ENCODE measurements at places on chromosomes 2 and 18.
A peak's percentile ranks its signal among the peaks of the same experiment; 100 is the strongest.

DNA sequence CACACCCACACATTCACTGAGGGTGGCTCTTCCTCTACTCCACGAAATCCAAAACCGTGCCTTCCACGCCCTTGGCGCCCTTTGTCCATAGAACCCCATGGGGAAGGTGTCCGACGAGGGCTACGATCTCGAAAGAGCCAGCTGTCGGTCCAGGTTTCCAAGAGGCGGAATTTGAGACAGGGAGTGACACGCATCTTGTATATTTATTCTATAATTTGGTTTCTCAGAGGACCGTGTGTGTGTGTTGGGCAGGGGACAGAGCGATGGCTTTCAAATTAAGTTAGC lies 726 bp downstream of the C2orf69 start:
- DNase-seq, result no peak

GRCh38 chr2:101718993-101719571 lies 21.6 kb downstream of the MAP4K4 start:
- DNase-seq, result no peak

GRCh38 chr18:45231617-45232016 lies 383.7 kb upstream of the SLC14A2 start:
- DNase-seq, result no peak

DNA sequence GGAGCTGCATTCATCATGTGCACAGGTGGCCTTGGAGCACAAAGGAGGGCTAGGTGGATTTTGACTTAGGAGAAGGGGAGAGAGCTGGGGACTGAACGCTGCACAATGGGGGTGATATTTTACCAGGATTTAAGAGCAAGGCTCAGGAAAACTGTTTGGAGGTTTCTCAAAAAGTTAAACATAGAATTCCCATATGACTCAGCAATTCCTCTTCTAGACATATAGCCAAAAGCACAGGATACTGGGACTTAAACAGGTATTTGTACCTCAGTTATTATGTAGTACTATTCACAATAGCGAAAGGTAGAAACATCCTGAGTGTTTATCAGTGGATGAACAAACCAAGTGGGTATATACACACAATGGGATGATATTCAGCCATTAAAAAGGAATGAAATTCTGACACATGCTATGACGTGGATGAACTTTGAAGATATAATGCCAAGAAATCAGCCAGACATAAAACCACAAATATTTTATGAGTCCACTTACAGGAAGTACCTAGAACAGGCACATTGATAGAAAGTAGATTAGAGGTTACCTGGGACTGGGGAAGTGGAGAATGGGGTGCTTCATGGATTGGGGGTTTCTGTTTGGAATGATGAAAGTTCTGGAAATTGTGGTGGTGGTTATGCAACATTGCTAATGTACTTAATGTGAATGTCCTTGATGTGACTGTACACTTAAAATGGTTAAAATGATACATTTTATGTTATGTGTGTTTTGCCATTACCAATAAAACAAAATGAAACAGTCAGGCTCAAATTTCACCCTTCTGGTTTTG lies 216.9 kb downstream of the HAUS1 start:
- peak; percentile 72 for DNase-seq

DNA sequence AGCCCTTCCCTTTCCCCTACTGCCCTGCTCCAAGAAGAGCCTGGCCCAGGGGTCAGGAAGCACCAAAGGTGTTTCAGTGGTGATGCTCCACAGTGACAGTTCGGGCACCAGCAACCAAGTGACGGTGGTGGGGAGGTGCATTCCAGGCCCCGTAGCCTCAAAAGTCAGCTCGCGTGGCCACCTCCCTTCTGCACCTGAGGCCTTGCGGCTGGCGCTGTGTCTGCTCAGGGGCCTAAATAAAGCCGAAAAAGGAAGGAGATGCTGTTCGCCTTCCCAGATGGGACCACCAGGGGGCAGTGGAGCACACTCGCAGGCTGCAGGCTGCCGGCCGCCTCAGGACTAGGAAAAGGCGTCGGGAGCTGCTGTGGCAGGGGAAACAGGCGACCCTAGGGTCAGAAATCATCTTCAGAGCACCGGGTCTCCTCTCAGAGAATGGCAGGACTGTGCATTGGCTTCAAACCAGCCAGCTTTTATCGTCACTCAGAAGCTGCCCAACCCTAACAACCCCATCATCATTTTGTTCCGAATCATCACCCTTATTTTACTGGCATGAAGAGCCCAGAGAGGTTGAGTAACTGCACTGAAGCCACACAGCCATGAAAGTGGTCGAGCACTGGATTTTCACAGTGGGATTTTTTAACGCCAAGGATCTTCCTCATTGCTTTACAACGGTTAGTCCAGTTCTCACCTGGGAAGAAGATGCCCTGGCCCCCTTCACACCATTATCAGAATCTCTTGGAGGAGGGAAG lies 213.0 kb upstream of the CELF4 start:
- DNase-seq, result peak; percentile 32

DNA sequence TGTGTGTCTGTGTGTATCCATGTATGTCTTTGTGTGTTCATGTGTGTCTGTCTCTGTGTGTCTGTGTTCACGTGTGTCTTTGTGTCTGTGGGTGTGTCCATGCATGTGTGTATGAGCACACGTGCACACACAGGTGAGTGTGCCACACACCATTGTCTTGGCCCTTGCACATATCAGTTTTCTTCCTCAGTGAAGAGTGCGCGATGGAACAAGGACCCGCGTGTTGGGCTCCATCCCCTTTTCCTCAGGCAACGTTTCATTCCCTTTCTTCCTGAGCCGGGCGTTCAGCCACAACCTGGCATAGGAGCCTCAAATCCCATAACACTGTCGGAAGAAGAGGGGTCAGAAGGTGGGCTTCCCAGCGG lies 74.3 kb downstream of the PTGR3 start:
- no peak for DNase-seq

DNA sequence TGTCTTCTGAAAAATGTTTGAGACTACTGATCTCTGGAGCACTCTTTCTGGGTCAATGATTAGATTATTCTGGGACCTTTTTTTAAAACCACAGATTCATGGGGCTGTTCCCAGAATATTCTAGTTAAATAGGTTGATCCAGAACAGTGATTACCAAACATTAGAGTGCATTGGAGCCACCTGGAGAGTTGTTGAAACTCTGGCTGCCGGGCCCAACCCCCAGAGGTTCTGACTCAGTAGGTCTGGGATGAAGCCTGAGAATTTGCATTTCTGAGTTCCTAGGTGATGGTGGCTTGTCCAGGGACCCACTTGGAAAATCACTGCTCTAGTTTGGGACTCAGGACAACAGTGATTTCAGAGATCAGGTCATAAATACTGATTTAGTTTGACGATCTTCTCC lies 197.3 kb downstream of the PTPRM start:
- DNase-seq, result no peak

- DNase-seq, result no peak
These were observed 105.3 kb downstream of the HDAC4 start for GRCh38 chr2:239295377-239296019.

GRCh38 chr2:67393237-67393636 lies 3.9 kb upstream of the ETAA1 start:
- DNase-seq, result peak; percentile 31

DNA sequence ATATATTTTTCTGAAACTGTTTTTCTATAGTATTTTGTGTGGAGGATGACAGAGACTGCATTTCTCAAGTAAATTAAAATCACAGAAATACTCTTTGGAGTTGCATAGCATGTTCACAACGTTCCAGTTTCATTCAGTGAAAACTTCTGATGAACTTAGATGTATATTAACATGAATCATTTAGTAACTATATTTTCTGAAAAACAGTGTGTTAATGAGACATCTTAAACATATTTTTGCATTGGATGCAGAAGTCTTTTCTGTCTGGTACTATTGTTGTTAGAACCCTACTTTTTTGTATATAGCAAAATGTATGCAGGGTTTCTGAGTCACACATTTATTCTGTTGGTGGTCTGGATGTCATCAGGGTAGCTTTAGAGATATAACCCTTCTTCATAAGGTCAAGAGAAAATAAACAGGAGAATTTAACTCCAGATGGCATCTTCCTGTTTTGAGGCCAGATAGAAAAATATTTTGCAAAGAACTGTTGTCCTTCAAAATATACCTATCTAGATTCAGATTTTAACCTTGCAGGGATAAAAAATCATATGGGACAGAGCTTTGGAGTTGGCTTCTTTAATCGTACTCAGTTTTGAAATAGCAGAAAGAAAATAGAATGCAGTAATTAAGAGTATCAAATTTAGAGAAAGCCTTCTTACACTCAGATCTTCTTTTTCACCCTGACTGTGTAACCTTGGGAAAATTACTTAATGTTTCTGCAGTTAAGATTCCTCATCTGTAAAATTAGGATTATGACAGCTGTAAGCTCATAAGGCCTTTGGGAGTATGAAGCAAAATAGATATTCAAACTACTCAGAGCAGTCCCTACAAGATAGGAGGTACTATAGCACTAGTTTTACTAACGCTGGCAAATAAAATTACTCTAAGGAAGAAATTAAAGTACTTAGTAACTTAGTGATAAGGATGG lies 5.3 kb downstream of the COL3A1 start:
- peak; percentile 66 for DNase-seq

GRCh38 chr2:207724113-207724512 lies 12.7 kb downstream of the CCNYL1 start:
- DNase-seq, result no peak

DNA sequence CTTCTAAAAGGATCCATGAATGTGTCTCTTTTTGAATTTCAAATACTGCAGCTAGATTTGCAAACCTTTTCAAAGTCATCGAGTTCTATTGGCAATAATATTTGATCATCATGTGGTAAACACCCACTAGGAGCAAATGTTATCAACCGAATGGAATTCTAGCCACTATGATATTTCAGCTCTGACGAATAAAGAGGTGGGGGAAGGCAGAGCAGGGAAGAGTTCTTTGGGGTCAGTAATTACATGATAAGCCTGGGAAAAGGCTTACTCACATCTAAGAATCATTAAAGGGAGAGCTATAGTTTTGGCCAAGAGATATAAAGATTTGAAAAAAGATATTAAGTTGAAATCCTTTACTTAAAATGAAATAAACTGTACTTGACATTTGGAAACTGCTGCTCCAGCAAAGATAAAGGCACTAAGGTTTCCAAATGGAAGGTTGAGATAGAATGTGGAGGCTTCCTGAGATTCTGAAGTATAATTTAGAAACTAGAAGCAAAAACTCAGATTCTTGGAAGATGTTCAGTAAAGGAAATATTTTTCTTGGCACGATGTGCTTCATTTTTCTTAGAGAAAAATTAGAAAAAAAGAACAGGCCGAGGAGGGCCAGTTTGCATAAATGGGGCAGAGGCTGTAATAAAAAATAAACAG lies 104.7 kb upstream of the ARHGAP28 start:
- DNase-seq, result peak; percentile 74

- DNase-seq, result no peak
These were observed 270.3 kb downstream of the ATAD2B start for GRCh38 chr2:23656597-23656973.

GRCh38 chr2:216179015-216179414 lies 69.9 kb downstream of the XRCC5 start:
- DNase-seq, result no peak

- no peak for DNase-seq
These were observed 204.9 kb upstream of the CYRIA start for GRCh38 chr2:16870491-16871076.

DNA sequence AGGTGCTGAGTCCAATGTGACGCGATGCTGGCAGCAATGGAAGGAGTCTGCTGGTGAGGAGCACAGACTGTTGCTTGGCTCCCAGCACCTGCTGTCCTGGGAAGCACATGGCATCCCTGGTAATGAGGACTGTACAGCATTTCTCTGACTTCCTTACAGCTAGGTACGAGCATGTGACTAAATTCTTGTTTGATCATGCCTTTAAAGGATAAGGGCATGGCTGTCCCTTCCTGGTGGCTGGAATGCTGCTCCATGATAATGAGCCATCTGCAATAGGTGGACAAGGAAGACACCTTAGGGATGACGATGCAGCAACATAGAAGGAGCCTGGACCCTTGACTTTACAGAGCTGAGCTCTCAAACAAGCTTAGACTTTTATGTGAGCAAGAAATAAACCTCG lies 278.0 kb upstream of the SPRED2 start:
- DNase-seq, result no peak

GRCh38 chr18:43389163-43389562 lies 111.9 kb upstream of the SYT4 start:
- DNase-seq, result peak; percentile 6

- DNase-seq, result peak; percentile 40
These were observed 75.4 kb downstream of the RAPGEF4 start for GRCh38 chr2:172811027-172811426.

DNA sequence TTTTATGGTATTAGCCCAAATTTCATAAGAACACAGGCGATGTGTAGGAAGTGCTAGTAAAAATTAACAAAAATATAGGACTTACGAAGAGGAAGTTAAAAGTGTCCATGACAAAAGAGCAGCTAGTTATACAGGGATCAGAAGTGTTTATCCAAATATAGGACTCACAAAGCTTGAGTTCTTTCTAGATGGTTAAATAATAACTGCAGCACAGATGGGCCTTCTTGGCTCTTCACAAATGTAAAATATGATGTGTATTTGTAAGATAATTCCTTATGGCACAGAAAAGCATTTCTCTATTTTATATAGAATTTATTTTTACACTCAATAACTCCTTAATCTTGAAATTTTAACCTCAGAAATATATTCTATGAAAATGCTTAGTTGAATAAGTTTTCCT lies 100.9 kb upstream of the SPHKAP start:
- DNase-seq, result no peak

DNA sequence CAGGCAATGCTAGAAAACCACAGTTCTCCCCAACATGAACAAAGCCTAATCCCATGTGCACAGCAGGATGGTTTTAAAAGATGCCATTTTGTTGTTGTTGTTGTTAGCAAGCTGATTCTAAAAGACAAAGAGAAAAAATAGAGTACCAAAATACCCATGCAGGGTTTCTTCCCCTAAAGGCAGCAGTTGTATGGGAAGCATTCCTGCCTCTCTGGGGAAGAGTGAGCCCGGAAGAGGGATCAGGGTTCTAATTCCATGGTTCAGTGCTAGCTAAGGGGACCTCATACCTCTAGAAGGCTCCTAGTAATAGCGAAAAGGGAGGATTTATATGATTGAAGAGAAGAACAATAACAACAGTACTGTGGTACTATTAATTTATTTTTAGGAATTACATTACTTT lies 327.6 kb downstream of the DPP10 start:
- no peak for DNase-seq

- no peak for DNase-seq
These were observed 104.0 kb downstream of the ZNF516 start for GRCh38 chr18:76391038-76391437.

- DNase-seq, result no peak
These were observed 27.7 kb downstream of the SERPINB8 start for GRCh38 chr18:63997606-63998005.

GRCh38 chr18:25335676-25336075 lies 16.3 kb downstream of the ZNF521 start:
- no peak for DNase-seq

- peak; percentile 32 for DNase-seq
These were observed 146.4 kb downstream of the FTCDNL1 start for GRCh38 chr2:199704358-199705238.

GRCh38 chr18:41170346-41170745 lies 784.7 kb upstream of the PIK3C3 start:
- peak; percentile 16 for DNase-seq

Data from choroid plexus epithelial cell (primary cell).